ENCODE measurements at places on chromosomes 1 and 21.

GRCh38 chr1:19348441-19349198 lies 36.5 kb downstream of the SLC66A1 start:
- peaks cover 4% of the 10 kb centered on the region for H3K4me1 ChIP-seq
- H3K36me3 ChIP-seq: no peaks in the 10 kb centered on the region
- H3K27me3 ChIP-seq: no peaks in the 10 kb centered on the region
- DNase-seq: no peak

- no peaks in the 10 kb centered on the region for H3K4me1 ChIP-seq
- no peak overlapping the region for H3K27ac ChIP-seq
- no peak for DNase-seq
- H3K36me3 ChIP-seq: no peaks in the 10 kb centered on the region
These were observed 394.3 kb downstream of the KCNH1 start for GRCh38 chr1:210739627-210740026.

DNA sequence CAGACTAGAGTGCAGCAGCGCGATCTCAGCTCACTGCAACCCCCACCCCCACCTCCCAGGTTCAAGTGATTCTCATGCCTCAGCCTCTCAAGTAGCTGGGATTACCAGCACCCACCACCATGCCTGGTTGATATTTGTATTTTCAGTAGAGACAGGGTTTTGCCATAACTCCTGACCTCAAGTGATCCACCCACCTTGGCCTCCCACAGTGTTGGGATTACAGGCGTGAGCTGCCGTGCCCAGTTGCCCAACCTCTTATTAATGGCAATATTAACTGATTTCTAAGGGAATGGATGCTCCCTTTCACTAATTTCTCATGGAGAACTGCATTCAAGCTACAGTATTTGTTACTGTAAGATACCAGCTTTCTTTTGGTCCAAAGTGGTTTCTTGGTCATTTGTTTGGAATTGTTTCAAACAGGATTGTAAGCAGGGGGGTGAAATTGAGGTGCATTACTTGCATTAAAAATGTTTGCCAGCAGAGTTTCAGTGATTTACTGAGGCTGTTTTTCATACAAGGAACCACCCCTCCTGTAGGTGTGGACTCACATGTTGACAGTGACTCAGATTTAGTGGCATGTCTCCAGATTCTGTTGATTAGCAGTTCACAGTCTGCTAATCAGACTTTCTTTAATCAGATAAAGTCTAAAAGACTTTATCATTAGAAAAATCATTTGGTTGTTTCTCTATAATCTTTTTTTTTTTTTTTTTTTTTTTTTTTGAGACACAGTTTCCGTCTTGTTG lies 3.9 kb upstream of the TGFBR3 start:
- no peaks in the 10 kb centered on the region for H3K27me3 ChIP-seq
- no peak overlapping the region for H3K4me3 ChIP-seq
- peaks cover 4% of the 10 kb centered on the region for H3K4me1 ChIP-seq
- DNase-seq: no peak
- H3K27ac ChIP-seq: no peak overlapping the region
- H3K36me3 ChIP-seq: no peaks in the 10 kb centered on the region

DNA sequence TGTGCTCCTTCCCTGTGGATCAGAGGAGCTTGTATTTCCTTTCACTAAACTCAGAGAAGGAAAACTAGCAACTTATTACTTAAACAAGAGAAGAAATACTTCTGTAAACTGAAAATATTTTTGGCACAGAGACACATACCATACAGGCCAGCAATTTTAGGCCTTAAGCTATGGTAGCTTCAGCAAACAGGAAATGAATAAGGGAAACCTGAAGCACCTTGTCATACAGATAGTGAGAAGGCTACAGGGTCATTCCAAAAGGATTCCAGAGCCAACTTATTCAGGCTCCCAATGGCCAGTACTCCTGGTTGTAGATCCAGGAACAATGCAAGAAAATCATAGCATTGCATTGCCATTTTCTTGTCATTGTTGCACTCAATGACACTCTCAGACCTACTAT lies 9.1 kb upstream of the KYAT3 start:
- H3K36me3 ChIP-seq: no peaks in the 10 kb centered on the region
- no peak for DNase-seq
- no peak overlapping the region for H3K27ac ChIP-seq
- H3K4me1 ChIP-seq: no peaks in the 10 kb centered on the region
- H3K27me3 ChIP-seq: peaks cover 4% of the 10 kb centered on the region

- no peak overlapping the region for H3K27ac ChIP-seq
- H3K36me3 ChIP-seq: no peaks in the 10 kb centered on the region
- H3K27me3 ChIP-seq: no peaks in the 10 kb centered on the region
- no peaks in the 10 kb centered on the region for H3K4me1 ChIP-seq
- no peak for DNase-seq
These were observed 622.5 kb downstream of the PLA2G4A start for GRCh38 chr1:187451238-187451637.

- H3K4me3 ChIP-seq: no peak overlapping the region
- no peaks in the 10 kb centered on the region for H3K36me3 ChIP-seq
- H3K27me3 ChIP-seq: no peaks in the 10 kb centered on the region
- H3K4me1 ChIP-seq: no peaks in the 10 kb centered on the region
- no peak for DNase-seq
- no peak overlapping the region for H3K27ac ChIP-seq
These were observed 43.4 kb downstream of the ATF3 start for GRCh38 chr1:212651977-212652376.

DNA sequence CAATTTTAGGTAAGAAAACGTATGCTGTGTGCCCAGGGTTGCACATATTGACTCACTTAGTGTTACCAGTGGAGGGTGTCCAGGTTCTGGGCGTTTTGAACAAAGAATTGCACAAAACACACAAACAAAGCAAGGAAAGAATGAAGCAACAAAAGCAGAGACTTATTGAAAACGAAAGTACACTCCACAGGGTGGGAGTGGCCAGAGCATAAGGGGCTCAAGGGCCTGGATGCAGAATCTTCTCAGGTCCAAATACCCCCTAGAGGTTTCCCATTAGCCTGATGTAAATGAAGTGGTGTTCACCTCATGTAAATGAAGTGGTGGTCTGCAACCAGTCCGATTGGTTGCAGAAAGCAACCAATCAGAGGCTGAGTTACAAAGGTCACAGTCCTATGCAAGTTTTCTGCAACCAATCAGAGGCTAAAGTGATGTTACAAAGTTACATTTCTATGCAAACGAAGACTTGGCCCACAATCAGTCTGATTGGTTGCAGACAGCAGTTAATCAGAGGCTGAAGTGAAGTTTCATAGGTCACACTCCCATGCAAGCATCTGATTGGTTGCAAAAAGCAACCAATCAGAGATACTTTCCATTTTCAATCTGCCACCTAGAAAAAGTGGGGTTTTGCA lies 228.3 kb downstream of the ST6GALNAC3 start:
- DNase-seq: no peak
- no peak overlapping the region for H3K4me3 ChIP-seq
- no peaks in the 10 kb centered on the region for H3K27me3 ChIP-seq
- H3K27ac ChIP-seq: no peak overlapping the region
- H3K36me3 ChIP-seq: no peaks in the 10 kb centered on the region

- no peaks in the 10 kb centered on the region for H3K4me1 ChIP-seq
- H3K4me3 ChIP-seq: no peak overlapping the region
- no peaks in the 10 kb centered on the region for H3K36me3 ChIP-seq
- H3K27me3 ChIP-seq: no peaks in the 10 kb centered on the region
These were observed 181.3 kb upstream of the SPAG17 start for GRCh38 chr1:118366286-118366685.

DNA sequence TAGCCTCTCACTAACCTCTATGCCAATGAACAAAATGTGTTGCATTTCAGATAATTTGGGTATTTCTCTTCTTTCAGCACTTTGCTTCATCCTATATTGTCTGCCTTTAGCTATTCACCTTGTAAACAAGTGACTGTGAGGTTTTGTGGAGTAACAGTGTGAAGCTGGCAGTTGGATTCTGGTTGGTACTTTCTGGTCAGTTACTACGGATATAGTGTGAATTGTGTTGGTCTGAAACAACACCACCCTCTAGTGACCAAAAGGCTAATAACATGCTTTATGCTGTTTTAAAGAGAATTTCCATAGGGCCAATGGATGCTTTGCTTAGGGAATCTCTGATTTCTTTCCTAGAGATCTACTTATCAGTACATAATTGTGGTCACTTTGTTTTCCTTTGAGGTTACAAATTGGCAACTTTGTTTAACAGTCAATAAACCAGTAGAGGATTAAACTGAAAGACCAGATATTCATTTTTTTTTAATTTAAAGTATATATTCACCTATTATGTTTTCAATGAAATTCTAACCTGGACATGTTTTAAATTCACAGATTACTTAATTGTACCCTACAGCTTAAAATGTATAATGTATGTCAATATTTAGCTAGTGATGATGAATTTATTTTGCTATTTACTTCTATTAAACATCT lies 2.5 kb upstream of the PTGER3 start:
- no peaks in the 10 kb centered on the region for H3K4me1 ChIP-seq
- no peaks in the 10 kb centered on the region for H3K36me3 ChIP-seq
- peak; percentile 60 for DNase-seq
- no peak overlapping the region for H3K4me3 ChIP-seq

GRCh38 chr1:4527819-4528218 lies 126.6 kb upstream of the AJAP1 start:
- no peaks in the 10 kb centered on the region for H3K36me3 ChIP-seq
- DNase-seq: no peak
- peaks cover 6% of the 10 kb centered on the region for H3K27me3 ChIP-seq

GRCh38 chr1:30847358-30847972 lies 61.1 kb downstream of the SDC3 start:
- DNase-seq: no peak
- H3K4me3 ChIP-seq: no peak overlapping the region
- no peaks in the 10 kb centered on the region for H3K27me3 ChIP-seq
- H3K36me3 ChIP-seq: no peaks in the 10 kb centered on the region

DNA sequence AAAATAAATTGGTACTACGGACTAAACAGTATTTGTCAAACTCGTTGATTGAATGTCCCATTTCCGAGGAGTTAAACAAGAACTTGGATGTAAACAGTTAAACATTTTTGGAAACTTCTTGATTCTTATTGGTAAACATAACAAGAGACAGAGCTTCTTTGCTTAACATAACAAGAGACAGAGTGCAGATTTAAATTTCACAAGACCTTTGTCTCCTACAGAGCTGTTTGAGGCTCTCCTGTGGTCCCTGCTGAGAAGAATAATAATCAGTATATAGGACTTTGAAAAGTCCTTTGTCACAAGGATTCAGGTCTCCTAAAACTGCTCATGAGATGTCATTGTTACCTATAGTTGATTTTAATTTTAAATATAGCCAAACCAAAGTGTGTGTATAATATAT lies 170.6 kb upstream of the C21orf91 start:
- H3K27ac ChIP-seq: no peak overlapping the region
- no peak for DNase-seq
- no peaks in the 10 kb centered on the region for H3K27me3 ChIP-seq
- no peaks in the 10 kb centered on the region for H3K36me3 ChIP-seq
- H3K4me3 ChIP-seq: no peak overlapping the region

DNA sequence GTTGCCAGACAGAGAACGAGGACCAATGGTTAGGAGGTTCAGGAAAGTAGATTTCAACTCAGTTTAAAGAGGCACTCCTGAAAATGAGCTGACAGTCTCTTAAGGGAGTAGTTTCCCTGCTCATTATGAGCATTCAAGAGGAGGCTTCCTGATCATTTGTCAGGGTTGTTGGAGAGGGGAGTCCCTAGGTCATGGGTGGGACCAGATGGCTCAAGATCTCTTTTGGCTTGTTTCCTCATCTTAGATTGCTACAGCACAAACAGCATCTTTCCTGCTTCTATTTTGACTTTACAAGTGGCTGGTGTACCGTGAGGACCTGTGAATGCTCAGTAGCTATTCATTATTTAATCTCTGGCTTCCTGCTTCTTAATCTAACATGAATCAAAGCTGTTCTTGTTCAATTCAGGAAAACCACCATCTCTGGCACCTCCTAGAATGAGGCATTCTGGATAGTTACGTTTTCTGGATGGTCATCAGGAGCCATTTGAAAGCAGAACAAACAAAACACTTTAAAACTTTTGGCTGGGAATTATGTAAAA lies 47.6 kb downstream of the PEX14 start:
- H3K27ac ChIP-seq: peak overlapping the region; percentile 66
- no peak for DNase-seq
- H3K27me3 ChIP-seq: no peaks in the 10 kb centered on the region
- no peak overlapping the region for H3K4me3 ChIP-seq
- H3K36me3 ChIP-seq: no peaks in the 10 kb centered on the region
- H3K4me1 ChIP-seq: peaks cover 51% of the 10 kb centered on the region

DNA sequence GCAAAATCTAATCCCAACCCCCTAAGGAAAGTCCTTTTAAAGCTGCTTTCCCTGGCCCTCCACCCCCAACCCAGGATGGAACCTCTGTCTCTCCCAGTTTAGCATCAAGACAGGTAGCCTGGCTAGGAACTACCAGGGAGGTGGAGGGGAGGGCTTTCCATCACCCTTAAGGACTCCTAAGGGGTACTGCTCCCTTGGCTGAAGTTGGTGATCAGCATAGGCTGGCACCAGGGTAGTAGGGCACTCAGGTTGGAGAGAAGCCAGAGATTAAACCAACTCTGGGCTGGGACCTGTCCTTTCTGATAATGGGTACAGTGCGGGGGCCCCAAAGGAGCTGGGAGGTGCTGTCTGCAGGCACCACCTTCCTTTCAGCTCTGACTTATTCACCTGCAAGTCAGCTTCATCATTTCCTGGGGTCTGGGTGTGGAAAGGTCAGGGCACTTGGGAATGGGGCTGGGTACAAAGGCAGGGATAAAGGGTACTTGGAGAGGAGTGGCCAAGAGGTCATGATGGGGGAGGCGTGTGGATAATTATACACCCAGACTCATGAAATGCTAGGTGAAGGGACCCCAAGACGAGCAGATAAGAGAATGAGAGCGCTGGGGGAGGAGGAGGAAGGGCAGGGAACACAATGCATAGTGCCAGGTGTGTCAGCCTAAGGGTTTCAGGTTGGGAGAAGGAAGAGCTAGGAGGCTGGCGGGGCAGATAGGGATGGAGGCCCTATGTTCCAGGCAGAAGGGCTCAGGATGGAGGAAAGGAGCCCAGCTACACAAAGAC lies 1.2 kb downstream of the ARHGEF2 start:
- no peak for DNase-seq
- peak overlapping the region; percentile 82 for H3K4me3 ChIP-seq
- no peaks in the 10 kb centered on the region for H3K27me3 ChIP-seq
- peak overlapping the region; percentile 99 for H3K27ac ChIP-seq
- H3K4me1 ChIP-seq: peaks cover 60% of the 10 kb centered on the region

GRCh38 chr1:154862907-154863306 lies 7.2 kb downstream of the KCNN3 start:
- DNase-seq: no peak
- H3K27ac ChIP-seq: no peak overlapping the region
- H3K36me3 ChIP-seq: no peaks in the 10 kb centered on the region
- H3K27me3 ChIP-seq: peaks cover 2% of the 10 kb centered on the region
- no peaks in the 10 kb centered on the region for H3K4me1 ChIP-seq

- peak overlapping the region; percentile 80 for H3K27ac ChIP-seq
- H3K36me3 ChIP-seq: no peaks in the 10 kb centered on the region
- DNase-seq: no peak
These were observed 14.4 kb upstream of the BCL10 start for GRCh38 chr1:85290826-85291225.
